D721Med (cell line): ENCODE measurements at places on chromosomes 6 and 20.

GRCh38 chr6:131173680-131174079 is 38.4 kb downstream of the AKAP7 start:
- DNase-seq: no peak

GRCh38 chr6:166032366-166033200 is 135.1 kb downstream of the TBXT start:
- DNase-seq: no peak

GRCh38 chr20:50417023-50417329 is 93.2 kb upstream of the PTPN1 start:
- DNase-seq: peak; percentile 34

DNA sequence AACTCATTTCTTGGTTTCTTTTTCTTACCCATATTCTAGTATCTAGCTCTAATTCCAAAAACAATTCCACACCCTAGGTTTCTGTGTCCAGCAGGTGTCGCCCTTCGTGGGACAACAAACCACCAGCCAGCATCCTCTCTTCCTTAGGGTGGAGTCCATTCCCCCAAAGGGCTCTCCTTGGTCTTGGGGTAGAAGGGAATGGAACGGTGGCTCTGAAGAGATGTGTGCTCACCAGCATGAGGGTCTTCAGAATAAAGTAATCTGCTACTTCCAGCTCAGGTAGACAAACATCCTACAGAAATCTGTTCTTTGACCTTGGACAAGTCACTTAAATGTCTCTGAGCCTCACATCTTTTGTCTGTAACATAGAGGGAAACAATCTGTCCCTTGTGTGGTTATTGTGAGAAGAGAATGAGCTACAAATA is 7.2 kb downstream of the HLA-DMB start:
- DNase-seq: no peak

GRCh38 chr6:114897536-114897935 is 554.7 kb upstream of the HS3ST5 start:
- no peak for DNase-seq

GRCh38 chr6:79813854-79814709 is 133.3 kb downstream of the ELOVL4 start:
- DNase-seq: no peak

- no peak for DNase-seq
Measured at GRCh38 chr20:57124800-57125517, 141.5 kb downstream of the BMP7 start.

GRCh38 chr6:80639181-80639629 is 532.7 kb downstream of the BCKDHB start:
- DNase-seq: no peak

DNA sequence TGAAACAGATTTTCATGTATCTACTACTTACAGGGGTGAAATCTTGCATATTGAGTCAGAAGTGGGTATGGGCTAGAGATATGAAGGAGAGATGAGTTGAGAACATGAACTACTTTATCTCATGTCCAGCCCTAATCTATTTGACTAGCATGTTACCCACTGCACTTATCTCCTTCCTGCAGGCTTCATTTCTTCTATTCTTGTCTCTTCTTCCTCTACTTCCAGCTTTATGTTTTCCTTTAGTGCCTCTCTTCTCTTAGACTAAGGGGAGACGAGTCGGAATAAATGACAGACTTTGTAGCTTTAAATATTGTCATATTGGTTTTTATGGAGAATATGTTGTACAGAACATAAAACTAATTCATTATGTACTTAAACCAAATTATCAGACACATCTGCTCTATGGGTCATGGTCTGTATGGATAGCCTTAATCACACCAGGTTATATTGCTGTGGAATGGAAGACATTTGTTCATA is 5.3 kb downstream of the RAB32 start:
- no peak for DNase-seq

DNA sequence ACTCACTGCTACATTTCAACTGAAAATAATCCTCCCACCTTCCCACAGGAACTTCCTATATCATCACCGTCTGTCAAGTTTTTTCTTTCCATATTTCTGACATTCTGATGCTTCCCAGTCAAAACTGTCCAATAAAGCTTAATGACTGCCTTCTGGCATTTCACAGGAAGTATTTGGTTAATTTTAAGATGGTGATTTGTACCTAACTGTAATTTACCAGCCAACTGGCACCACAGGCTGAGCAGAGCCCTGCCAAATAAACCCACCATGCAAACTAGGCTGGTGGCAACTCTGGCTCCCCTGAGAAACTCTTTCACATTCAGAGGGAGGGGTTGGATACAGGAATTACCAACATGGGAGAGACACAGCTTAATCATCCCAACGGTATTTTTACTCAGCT is 50.0 kb downstream of the KLHL32 start:
- no peak for DNase-seq

GRCh38 chr6:52152711-52153160 is 33.4 kb upstream of the IL17A start:
- no peak for DNase-seq

- no peak for DNase-seq
Measured at GRCh38 chr6:61640463-61640862, 645.6 kb downstream of the KHDRBS2 start.

GRCh38 chr20:32532246-32532645 is 52.9 kb downstream of the NOL4L start:
- DNase-seq: no peak

- DNase-seq: no peak
Measured at GRCh38 chr6:152318278-152318677, 318.9 kb downstream of the SYNE1 start.

GRCh38 chr6:34146021-34146782 is at the start of gene GRM4:
TSS of gene GRM4 (minus strand) at chr6:34146087. CDS start at chr6:34133496, 12,591 bp downstream.
- DNase-seq: no peak

DNA sequence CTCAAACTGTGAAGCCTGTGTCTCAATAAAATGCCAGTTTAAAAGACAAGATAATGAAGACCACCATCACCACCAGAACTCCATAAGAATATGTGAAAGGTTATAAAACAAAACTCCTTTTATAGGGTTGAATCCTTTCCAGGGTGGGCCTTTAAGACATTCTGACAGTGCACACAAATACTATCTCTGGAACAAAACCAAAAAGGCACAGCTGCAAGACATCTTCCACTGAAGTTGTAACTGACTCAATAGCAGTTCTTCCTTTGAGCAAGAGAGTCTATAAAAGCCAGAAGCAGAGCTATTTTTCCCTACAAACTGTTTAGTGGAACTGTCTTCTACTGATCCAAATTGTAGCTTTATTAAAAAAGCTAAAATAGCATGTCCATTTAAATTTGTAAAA is 81.6 kb downstream of the EPB41L2 start:
- no peak for DNase-seq

GRCh38 chr20:50333812-50334211 is 143.2 kb downstream of the CEBPB start:
- DNase-seq: no peak
